Stimulated activated CD4-positive, alpha-beta T cell treated with anti-CD3 and anti-CD28 coated beads, TNF-alpha, amount 100 ng/mL, for 24 hours (primary cell): ENCODE measurements at places on chromosomes 7 and 10.

DNA sequence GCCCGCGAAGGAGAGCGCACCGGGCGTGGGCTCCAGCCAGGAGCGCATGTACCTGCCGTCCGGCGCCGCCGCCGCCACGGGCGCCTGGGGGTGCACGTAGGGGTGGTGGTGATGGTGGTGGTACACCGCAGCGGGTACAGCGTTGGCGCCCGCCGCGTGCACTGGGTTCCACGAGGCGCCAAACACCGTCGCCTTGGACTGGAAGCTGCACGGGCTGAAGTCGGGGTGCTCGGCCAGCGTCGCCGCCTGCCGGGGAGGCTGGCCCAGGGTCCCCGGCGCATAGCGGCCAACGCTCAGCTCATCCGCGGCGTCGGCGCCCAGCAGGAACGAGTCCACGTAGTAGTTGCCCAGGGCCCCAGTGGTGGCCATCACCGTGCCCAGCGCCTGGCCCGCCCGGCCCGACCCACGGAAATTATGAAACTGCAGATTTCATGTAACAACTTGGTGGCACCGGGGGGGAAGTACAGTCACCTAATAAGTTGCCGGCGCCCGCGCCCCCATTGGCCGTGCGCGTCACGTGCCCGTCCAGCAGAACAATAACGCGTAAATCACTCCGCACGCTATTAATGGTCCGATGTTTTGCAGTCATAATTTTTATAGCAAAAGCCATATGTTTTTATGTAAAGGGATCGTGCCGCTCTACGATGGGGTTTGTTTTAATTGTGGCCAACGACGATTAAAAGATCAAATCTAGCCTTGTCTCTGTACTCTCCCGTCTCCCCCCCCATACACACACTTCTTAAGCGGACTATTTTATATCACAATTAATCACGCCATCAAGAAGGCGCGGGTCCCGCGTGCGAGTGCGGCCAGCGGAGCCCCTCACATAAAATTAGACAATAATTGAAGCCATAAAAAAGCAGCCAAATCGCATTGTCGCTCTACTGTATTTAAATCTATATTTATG lies at the start of gene HOXA9:
Gene HOXA9, minus strand, starts transcription at position 449 of the 907 bp plus-strand sequence. Its CDS starts 80 bp downstream, at position 369.
- DNase-seq, result no peak

GRCh38 chr10:132517951-132518521 lies 19.6 kb upstream of the INPP5A start:
- no peak for DNase-seq

DNA sequence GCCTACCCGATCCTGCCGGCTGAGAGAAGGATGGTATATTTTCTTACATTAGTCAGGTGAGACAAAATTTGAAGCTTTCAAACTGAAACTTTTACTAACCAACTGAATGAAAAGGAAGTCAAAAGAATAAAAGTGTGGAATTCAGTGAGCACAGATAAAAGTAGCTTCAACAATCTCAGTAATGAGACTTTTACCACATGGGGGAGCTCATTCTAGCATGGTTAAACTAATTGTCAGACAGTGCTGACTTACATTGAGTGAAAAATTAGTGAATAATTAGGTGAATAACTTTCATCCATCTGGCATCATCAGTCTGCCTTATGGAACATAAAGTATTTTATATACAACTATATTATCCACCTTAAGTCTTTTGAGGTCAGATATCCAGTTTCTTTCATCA lies 8.4 kb downstream of the FAM237B start:
- DNase-seq, result no peak

GRCh38 chr10:31317171-31317570 lies 1.8 kb upstream of the ZEB1 start:
- DNase-seq, result no peak

DNA sequence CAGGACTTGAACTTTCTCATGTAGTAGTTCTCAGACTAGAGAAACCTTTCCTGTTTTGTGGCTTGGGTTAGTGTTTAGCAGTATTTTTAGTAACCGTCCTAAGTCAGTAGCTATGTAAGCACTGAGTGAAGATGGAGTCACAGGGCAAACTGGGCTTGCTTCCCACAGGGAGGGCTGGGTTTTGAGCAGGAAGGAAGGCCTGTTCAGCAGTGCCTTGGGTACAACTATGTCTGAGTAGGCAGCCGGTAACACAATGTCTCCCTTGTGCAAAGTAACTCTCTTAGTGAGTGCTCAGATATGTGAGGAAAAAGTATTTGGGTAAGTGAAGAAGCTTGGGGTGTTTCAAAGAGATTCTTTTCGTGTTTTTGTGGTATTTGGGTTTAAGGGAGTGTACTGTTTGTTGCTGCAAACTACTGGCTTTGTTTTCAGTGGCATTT lies 96.4 kb downstream of the CCSER2 start:
- no peak for DNase-seq

- DNase-seq, result no peak
These were observed 777 bp downstream of the BICC1 start for GRCh38 chr10:58513188-58514110.

DNA sequence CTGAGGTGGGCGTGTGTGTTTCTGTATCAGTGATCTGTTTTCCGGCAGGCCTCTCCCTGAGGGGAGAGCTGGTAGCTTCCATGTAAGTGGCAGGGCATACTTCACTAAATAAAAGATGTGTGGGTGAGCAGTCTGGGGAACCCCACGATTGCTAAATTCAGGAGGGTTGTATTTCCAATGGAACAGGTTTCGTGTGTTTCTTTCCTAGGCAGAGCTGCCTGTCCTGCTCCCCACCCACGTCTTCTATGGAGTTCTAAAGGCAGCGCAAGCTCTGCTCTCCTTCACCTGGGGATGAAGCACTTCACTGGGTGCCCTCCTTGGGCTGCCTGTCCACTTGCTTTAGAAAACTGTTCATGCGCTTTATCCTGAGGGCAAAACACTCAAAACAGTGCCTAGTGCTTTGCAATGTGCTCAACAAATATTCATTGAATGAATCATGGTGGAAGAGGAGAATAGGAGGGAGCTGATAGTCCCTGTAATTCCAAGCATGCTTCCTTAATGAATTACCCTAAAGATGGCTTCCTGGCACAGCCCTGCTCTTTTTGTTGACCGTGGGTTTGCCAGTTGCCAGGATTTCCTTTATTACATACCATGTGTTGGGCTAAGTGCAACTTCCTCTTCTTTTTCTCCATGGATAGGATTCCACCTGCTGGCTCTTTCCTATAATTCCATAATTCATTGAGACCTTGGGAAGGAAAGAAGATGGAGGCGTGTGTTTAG lies 50.6 kb upstream of the SRPK2 start:
- no peak for DNase-seq

DNA sequence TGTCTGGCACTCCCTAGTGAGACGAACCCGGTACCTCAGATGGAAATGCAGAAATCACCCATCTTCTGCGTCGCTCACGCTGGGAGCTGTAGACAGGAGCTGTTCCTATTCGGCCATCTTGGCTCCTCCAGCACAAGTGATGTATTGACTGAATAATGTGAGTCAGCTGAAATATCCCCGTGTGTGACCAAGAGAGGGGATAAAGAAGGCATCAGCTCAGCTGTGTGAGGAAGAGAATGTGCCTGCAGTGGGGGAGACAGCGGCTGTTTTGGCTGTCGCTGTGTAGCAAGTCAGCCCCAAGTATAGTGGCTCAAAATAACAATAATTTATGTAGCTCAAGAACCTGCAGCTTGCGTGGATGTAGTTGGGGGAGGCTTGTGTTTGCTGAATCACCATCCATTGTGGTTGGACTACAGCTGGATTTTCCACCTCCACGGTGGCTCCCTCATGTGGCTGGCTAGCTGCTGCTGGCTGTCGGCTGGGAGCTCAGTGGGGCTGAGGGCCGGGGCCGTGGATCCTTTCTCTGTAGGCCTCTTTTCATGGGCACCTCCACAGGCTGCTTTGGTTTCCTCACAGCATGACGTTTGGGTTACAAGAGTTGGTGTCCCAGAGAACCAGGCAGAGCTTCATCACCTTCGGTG lies 434.5 kb downstream of the CCSER2 start:
- DNase-seq, result no peak

DNA sequence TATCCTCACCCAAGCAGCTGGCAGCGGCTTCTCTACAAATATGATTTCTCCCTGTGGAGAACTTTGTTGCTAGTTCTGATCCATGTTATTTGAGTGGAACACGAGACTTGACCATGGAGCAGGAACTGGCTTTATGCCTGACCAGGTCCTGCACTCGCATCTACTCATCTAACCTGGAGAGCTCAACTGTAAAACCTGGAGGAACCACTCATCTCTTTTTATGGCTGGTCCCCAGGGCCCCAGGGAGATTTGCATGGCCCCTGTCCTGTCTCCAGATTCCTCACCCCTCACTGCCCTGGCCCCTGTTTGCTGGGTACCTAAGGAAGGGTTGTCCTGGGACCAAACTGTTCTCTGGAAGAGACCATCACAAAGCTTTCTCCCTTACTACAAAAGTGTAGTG lies 16.0 kb downstream of the TCAF1 start:
- DNase-seq, result no peak

GRCh38 chr7:64951250-64951848 lies 39.5 kb downstream of the ZNF117 start:
- DNase-seq, result no peak

GRCh38 chr10:226018-226417 lies 90.8 kb downstream of the ZMYND11 start:
- no peak for DNase-seq

DNA sequence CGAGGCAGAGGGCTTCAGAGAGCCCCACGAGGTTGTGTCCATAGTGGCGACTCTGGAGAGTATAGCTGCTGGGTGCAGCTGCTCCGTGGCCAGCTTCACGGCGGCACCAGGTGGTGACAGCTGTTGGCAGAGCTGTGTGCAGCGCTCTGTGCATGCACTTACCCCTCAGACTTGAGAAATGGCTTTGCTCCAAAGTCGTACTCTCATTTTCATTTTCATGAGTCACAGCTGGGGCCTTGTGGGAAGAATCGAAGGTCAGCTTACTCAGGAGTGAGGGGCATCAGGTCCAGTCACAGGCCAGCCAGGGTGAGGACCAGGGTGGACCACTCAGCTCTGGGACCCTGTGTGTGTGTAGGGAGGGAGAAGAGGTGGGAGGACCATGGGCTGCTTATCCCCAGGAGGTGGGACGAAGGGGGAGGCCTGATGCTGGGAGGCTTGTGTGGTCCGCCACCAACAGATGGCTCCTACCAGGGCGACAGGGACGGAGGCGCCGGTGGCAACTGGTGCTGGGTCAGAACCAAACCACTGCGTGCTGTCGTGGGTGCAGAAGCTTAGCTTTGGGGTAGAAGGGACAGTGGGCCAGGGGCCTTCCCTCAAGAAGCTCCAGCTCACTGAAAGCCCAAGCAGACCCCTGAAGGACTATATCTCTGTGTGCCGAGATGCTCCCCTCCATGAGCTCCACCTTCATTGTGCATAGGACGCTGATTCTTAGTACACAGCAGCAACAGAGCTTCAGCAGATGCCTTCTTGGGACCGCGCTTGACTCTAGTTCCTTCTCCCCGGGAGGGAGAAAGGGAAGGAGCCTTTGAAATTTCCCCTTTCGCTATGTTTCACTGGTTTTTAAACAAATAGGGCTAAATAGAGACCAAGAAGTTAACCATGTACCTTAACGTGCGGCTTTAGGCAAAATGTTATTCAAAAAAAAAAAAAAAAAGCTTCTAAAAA lies 225.0 kb downstream of the CELF2 start:
- no peak for DNase-seq

GRCh38 chr7:128044064-128044463 lies 12.8 kb upstream of the LRRC4 start:
- DNase-seq, result no peak

DNA sequence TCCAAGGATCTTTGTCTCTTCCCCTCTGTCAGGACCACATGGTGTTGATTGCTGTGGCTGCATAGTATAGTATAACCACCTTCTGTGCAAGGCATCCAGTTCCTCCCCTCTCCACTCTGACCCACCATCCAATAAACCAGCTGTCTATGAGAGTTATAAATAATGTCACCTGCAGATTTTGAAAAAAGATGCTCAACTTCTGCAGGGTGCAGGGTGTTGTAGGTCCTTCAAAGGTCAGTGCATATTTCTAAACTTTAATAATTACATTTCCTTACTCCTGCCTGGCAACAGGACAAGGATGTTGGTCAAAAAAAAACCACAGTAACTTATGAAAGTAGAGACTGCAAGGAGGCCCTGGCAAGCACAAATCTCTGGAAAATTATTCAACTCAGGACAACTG lies 166.2 kb downstream of the PKD1L1 start:
- no peak for DNase-seq

DNA sequence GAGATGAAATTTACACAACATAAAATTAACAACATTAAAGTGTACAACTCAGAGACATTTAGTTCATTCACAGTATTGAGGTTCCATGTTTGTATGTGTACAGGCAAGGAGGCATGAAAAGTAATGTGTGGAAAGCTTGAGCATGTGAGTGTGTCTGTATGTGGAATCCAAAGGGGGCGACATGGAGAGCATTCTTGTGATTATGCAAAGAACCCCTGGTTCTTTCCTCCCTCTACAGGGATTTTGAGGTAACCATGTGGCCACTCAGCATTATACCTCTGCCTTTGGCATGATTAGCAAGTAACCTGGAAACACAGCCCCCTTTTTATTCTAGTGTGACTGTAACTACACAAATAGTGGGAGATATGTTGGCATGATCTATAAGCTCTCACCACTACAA lies 21.0 kb downstream of the OR2F1 start:
- no peak for DNase-seq

GRCh38 chr10:15541376-15541775 lies 170.3 kb upstream of the FAM171A1 start:
- no peak for DNase-seq

DNA sequence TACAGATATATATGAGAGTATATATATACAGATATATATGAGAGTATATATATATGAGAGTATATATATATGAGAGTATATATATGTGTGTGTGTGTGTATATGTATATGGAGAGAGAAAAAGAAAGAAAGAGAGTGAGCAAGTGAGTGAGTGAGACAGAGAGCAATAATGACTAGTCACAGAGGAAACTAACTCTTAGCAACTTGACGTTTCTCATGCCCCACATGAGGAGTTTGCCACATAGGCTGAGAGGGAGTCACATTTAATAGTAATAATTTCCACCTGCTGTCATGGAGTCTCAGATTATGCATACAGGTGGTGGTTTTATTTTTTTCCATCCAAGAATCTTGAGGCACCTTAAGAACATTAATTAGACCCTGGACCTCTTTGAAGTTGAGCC lies 199.9 kb downstream of the GATA3 start:
- DNase-seq, result peak; percentile 25

GRCh38 chr10:110208614-110209453 lies 1.4 kb downstream of the MXI1 start:
- DNase-seq, result no peak

DNA sequence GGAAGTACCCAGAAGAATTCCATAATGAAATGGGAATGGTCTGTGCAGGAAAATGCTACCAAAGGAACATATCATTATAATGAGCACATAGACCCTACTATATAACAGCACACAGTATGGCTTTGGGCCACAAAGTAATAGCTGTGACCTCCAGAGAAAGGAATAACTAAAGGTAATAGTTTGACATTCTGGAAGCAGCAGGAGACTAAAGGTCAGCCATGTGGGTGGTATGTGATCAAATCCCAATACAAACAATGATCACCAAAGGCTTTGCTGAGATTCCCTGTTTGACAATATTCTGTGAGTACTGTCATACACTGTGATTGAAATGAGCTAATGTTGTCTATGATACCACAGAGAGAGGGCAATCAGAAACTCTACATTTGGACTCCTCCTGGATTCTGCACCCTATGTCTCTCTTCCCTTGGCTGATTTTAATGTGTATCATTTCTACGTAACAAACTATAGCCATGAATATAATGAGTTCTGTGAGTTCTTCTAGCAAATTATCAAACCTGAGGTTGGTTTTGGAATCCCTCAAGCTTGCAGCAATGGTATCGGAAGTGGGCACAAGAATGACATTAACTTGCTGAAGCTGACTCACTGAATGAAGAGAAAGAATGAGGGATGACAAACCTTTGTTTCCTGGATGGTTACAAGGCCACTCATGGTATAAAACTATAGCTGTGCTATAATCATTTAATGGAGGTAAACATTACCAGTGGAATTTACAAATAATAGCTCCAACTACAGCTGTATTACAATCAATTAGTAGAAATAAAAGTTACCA lies 99.6 kb downstream of the JMJD1C start:
- no peak for DNase-seq
